ENCODE measurements at places on chromosomes 6 and 20.

GRCh38 chr20:61819574-61819846 is 246.2 kb downstream of the TAF4 start:
- no peak for DNase-seq

DNA sequence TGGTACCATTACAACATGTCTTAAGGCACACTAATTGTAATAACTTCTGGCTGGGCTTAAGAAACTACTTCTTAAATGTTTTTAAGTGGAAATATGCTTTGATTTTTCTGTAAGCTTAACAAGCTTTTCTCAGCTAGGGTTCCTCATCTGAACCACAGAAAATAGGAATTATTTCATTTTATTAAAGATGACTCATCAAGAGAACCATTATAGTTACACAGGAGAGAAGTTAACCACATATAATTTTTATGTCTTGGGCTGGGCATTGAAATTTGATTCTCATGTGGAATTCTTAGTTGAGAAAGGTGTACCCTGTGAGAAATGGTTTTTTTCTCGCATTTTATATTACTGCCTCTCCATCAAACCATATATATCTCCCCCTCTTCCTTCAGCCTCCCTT is 75.1 kb downstream of the QKI start:
- no peak for DNase-seq

GRCh38 chr6:27406085-27406484 is 17.5 kb downstream of the ZNF391 start:
- DNase-seq: no peak

GRCh38 chr6:49739423-49739822 is 4.8 kb downstream of the CRISP3 start:
- DNase-seq: no peak

- DNase-seq: no peak
These were observed 622.3 kb upstream of the IMPG1 start for GRCh38 chr6:76694795-76695194.

GRCh38 chr6:79673947-79674346 is 42.8 kb downstream of the SH3BGRL2 start:
- no peak for DNase-seq

Measured in stimulated activated CD8-positive, alpha-beta memory T cell treated with anti-CD3 and anti-CD28 coated beads, Interleukin-7, amount 100 ng/mL, for 1 hour (primary cell).